ENCODE measurements at places on chromosomes 5 and 9. TPM values are rescaled to one million over a fixed set of nuclear protein-coding genes. Genes with fewer than 3 reads are reported as not detected.

GBGT1 gene
- 3.9 TPM for total RNA-seq

SLC6A7 gene
- not detected for total RNA-seq

- DNase-seq, result no peak
- H3K4me3 ChIP-seq, result no peak overlapping the region
- H3K4me1 ChIP-seq, result no peaks in the 10 kb centered on the region
- no peak overlapping the region for H3K27ac ChIP-seq
- peaks cover 8% of the 10 kb centered on the region for H3K36me3 ChIP-seq
These were observed 44.0 kb downstream of the RNF130 start for GRCh38 chr5:180027459-180028089.

DNA sequence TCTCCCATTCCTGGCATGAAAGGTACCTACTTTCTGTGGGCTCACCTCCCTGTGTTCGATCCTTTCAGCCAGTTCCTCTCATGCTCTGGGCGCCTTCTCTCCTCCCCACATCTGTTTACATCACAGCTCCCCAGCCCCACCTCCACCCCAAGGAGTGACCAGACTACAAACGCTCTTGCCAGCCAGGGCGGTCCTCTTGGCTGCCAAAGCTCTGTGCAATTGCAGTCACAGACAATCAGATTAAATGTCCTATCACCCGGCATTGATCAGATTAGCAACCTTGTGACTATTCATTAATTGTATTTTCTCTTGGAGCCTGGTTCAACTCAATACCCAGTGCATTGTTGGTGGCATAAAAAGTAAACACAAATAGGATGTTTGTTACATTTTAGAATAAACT is 211.2 kb upstream of the TBCA start:
- H3K27ac ChIP-seq, result no peak overlapping the region
- no peak overlapping the region for H3K4me3 ChIP-seq
- no peak for DNase-seq
- H3K27me3 ChIP-seq, result no peaks in the 10 kb centered on the region

- peaks cover 10% of the 10 kb centered on the region for H3K27me3 ChIP-seq
- H3K4me1 ChIP-seq, result peaks cover 19% of the 10 kb centered on the region
- H3K27ac ChIP-seq, result no peak overlapping the region
- no peak for DNase-seq
- H3K4me3 ChIP-seq, result no peak overlapping the region
These were observed 133.5 kb upstream of the IL12B start for GRCh38 chr5:159463590-159464321.

DNA sequence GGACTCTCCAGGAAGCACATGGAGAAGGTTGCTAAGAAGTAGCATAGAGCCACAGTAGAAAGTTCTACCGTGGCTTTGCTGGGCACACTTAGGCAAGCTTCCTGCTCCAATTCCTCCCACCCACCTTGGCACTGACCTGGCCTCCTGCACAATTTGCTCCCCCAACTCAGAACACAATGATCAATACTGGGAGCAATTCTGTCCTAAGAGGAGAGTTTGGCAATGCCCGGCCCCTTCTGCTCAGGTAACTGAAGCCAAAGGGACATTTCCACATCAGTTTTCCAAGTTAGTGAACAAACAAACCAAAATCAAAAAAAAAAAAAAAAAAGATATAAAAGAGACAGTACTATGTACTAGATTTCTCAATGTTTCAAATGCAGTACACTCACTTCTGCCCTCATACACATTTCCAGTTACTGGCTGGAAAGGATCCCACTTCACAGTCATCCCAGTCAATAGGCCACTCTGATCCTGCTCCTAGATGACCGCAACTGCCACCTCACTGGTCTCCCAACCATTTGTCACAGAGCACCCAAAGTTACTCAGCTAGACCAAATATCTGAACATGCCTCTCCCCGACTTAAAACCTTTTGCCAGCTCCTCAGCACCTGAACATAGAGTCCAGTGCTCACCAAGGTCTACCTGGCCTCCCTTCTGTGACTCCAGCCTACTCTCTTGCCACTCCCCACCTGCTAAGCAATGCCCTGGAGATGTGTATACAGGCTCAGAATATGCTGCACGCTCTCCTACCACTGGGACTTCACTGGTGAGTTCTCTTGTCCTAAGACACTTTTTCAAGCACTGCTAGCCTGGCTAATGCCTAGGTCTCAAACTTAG is 21.3 kb downstream of the ABCA1 start:
- no peaks in the 10 kb centered on the region for H3K27me3 ChIP-seq
- H3K36me3 ChIP-seq, result peaks cover 3% of the 10 kb centered on the region
- H3K4me3 ChIP-seq, result no peak overlapping the region

CMYA5 gene
- 0.07 TPM for total RNA-seq

SMIM23 gene
- not detected for total RNA-seq

GRCh38 chr5:86858442-86858841 is 240.7 kb downstream of the COX7C start:
- DNase-seq, result no peak
- H3K27ac ChIP-seq, result no peak overlapping the region
- H3K36me3 ChIP-seq, result no peaks in the 10 kb centered on the region
- H3K4me3 ChIP-seq, result no peak overlapping the region
- no peaks in the 10 kb centered on the region for H3K4me1 ChIP-seq

Measured in activated naive CD4-positive, alpha-beta T cell treated with anti-CD3 and anti-CD28 coated beads for 36 hours (primary cell).